ENCODE measurements at places on chromosomes 2 and 18.

DNA sequence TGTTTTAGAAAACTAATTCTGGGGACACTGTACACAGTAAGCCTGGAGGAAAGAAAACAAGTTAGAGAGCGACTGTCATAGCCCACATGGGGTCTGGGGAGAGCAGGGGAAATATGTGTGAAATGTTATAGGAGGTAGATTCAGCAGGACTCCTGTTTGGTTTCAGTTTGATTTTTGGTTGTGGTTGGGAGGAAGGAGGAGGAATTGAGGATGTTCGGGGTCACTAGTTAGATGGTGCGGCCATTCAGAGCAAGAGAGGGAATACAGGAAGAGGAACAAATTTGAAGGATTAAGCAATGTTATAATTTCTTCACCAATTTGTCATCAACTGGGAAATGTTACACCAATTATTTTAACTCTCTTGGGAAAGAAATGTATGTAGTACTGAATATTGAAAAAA is 25.1 kb downstream of the TTC39C start:
- DNase-seq = no peak

GRCh38 chr18:76498064-76498463 is 3.0 kb upstream of the ZNF516 start:
- DNase-seq = no peak

GRCh38 chr2:95104606-95105005 is 17.0 kb downstream of the MRPS5 start:
- DNase-seq = no peak

GRCh38 chr2:9397201-9397600 is 26.1 kb downstream of the ITGB1BP1 start:
- no peak for DNase-seq

DNA sequence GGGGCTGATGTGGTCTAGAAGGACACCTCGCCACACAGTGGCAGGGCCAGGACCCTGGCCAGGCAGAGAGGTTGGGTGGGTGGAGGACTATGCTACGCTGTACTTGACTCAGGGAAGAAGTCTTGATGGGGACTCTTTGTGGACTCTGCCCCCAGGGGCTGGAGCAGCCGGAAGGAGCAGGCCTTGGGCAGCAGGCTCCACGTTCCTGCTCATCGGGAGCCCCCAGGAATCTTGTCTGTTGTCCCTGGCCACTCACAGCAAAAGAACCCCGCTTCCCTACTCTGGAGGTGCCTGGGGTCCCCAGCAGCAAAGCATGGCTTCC is 79.0 kb downstream of the POLR1A start:
- DNase-seq = no peak

DNA sequence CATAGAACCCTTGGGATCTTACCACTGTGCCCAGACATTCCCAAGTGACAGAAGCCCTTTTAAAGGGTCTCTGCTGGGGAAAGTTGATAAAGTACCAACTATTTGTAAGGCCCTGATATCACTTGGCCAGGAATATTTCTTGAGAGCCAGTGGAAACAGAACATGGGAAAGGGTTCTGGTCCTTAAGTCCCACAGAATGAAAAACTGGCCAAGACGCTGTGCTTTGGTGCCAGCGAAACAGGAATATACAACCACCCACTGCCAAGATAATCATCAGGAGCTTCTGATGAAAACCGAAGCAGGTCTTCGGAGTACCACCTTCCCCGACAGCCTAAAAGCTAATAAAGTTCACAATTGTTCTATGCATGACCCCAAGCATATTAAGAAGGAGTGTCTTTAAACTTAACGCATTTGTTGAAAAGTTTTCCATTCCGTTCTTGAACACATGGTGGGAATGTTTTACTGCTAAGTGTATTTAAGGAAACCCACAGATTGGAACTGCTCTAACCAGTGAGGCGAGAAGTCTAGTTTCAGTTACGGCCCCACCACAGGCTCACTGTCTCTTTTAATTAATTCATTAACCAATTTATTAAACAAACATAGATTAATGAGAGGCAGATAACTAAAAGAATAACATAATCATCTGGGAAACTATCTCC is 152.6 kb downstream of the ANKRD44 start:
- DNase-seq = no peak

- peak; percentile 84 for DNase-seq
These were observed 1.5 kb downstream of the EPAS1 start for GRCh38 chr2:46298522-46299353.

DNA sequence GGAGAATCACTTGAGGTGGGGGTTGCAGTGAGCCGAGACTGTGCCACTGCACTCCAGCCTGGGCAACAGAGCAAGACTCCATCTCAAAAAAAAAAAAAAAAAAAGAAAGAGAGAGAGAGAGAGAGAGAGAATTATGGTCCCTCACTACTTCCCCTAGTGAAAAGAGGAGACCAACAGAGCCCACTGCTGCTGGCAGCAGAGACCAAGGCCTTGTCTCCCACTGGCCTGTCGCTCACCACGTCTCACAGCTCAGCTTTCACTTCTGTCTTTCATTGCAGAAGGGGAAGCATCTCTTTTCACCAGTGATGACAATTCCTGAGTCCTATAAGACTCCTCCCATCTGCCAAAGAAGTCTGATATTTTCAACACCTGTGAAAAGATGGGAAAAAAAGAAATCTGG is 81.3 kb downstream of the CLHC1 start:
- no peak for DNase-seq

DNA sequence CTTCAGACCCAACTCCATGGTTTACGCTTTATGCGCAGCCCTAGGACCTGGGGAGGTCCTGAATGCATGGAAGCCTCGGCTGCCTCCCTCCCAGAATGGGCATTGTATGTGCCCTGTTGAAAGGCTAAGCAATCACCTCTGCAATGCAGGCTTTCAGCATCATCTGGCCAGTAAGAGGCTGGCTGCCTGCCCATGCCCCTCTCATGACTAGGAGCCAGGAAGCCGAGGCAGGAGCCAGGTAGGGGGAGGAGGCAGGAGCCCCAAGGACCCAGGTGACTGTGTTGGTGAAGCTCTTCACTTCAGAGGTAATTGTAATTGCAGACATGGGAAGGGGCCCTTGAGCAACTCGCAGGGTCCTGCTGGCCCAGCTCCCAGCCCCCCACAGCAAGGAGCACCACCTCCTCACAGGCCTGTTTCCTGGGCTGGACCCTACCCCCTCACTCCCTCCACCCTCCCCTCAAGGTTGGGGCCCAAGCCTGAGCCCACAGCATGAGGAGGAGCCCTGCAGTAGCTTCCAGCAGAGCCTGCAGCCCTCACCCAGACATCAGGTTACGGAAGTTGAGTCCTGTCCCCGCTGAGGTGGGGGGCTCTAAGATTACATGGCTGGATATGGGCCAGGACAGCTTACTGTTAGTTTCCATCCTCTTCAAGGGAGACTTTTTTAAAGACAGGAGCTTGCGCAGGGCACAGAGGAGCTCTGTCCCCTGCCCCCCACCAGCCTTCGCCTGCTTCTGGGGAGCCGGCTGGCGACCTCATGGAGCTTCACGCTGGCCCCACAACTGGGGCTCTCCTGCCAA is 21.9 kb downstream of the CRACDL start:
- no peak for DNase-seq

Data from Right ventricle myocardium inferior (tissue), 1 donor.